ENCODE measurements at places on chromosomes 7 and 10.

DNA sequence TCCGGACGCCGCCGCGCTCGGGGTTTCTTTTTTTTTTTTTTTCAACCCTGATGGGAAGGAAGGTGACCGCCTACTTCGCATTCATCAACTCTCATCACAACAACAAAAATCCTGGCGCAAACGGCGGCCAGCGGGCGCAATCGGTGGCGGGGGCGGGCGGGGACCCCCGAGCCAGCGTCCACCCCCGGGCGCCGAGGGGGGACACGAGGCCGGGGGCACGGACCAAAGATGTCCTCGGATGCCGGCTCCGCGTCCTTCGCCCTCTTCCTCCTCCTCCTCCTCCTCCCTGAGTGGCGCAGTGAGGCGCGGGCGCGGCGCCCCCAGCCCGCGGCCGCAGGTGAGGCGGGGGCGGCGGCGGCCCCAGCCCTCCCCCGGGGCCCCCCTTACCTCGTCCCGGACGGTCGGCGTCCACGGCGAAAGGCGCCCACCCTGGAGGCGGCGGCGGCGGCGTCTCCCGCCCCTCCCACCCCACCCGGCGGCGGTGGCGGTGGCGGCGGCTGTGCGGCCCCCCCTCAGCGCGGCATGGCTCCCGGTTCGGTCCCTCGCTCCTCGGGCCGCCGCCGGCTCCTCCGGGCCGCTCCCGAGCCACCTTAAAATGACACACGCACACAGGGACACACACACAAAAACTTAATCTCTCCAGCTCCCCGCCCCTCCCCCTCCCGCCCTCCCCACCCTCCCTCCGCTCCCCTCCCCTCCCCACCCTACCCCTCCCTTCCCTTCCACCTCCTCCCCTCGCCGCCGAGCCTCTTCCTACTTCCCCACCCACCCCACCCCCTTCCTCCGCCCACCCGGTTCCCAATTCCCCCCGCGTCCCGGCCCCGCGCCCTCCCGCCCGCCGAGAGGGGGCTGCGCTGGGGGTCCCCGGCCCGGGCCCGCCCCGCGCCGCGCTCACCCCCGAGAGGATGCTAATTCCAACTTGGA, at the start of gene CTBP2:
Gene CTBP2 (minus strand): TSS at position 632 of the 924 bp plus-strand sequence.
- DNase-seq, result no peak

- no peak for DNase-seq
These were observed 14.2 kb upstream of the HPS1 start for GRCh38 chr10:98460837-98461499.

DNA sequence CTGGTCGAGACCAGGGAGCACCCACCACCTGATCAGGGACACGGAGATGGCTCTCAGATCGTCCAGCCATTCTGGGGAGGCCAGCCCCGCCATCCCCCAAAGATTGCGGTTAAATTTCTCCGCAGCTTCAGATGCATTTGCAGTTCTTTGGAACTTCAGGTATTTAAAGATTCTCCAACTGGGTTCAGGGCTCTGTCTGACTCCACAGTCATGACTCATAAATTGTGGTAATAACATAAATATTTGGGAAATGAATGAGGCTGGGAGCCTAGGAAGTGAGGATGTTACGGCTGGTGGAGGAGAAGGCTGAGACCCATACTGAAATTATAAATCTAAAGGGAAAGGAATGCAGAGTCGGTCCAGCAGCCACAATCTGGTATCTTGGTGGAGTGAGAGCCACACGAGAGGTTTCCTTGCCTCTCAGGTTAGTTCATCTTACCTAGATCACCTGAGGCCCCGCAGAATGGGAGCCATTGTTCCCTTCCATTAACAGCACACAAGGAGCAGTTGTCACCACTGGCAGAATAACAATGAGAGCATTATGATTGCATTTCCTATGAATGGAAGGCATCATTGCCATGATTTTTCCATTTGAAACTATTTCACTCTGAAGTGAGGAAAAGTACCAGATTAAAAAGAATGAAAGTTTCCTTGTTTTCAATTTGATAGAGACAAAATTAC, 26.7 kb upstream of the DNAJB6 start:
- no peak for DNase-seq

GRCh38 chr10:113474752-113475151, 78.1 kb upstream of the HABP2 start:
- no peak for DNase-seq

DNA sequence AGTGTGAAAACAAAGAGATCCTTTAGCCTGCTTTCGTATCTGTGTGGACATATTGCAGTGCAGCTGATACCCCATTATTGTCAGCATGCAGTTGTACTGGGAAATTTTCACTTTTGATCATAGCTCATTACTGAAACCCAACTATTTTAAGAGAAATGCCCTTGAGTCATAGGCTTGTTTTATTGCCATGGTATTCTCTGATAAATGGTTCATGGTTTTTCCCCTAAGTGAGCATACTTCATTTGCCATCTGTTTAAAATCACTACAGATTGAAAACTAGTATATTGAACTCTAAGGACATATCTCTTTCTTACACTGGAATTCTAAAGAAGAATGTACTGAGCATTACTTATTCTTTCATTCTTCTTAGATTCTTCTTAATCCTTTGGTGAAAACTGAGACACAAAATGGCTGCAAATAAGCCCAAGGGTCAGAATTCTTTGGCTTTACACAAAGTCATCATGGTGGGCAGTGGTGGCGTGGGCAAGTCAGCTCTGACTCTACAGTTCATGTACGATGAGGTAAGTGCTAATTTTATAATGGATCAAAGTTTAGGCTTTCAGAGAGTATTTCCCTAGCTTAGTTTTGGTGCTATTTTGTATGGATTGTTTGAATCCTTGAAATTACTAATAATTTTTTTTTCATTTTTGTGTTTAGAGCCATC, 63.0 kb downstream of the RALA start:
- no peak for DNase-seq

- no peak for DNase-seq
These were observed 88.6 kb downstream of the USP6NL start for GRCh38 chr10:11522821-11523245.

- no peak for DNase-seq
These were observed 5.4 kb downstream of the TRDMT1 start for GRCh38 chr10:17196045-17196444.

DNA sequence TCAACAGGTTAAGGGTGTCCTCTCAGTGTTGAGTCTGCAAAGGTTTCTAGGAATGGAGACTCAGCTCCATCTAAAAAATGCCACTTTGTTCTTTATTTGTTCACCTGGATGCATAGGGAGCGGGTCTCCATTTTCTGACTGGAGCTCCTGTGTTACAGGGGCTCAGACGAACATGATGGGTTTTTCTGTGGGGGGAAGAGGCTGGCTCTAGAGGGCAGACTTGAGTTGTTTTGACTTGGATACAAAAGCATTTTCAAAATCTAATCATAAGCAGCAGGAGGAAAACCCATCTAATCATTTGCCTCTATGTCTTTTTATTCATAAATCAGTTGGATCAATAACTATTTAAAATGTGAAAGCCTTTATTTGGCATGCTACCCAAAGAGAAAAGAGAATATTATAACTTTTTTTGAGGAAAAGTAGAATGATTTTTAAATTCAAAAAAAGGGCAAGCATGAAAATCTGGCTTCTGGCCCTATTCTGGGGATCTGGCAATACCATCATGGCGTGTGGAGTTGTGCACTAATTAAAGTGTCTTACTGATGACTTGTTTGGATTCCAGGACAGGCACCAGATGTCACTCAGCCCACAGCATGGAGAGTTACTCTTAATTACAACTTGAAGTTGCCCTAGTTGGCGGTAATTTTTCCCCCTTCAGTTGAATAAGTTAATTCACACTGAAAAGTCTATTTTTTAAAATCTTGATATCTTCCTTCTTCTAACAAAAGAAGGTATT, 594.9 kb downstream of the REEP3 start:
- no peak for DNase-seq

- no peak for DNase-seq
These were observed 7.2 kb downstream of the HOXA13 start for GRCh38 chr7:27192546-27193334.

GRCh38 chr7:80821771-80822319, 97.0 kb downstream of the SEMA3C start:
- no peak for DNase-seq

- no peak for DNase-seq
These were observed 696.3 kb upstream of the C7orf33 start for GRCh38 chr7:147894271-147894670.

DNA sequence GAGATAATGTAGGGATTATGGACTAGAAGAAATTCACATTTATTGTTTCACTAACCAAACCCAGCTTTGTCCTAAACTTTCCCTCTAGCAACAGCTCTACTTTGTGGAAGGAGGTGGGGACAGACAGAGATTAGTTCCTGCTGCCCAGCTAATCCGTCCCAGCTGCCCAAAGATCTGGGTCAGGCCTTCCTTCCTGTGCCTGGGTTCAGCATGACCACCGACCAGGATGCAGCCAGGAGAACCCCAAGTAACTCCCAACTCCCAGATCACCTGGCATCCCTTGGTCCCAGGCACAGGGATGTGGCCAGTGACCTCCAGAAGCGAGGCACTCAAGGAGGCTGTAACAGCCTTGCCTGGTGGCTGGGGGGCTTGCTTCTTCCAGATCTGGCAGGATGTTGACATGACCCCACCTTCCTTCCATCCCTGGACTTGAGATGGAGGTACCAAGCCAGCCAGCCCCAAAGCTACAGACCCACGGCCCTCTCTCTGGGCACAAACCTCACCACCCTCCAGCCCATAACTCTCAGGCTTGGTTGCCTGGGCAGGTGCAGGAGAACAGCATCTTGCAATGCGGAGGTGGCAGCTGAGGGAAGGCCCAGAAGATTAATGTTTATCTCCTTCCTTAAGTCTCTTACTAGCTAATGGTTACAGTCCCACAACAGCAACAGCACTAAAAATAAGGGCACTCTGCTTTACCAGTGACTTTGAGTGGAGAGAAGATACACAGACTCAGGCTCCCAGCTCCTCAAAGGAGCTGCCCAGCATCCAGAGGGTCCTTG, 11.1 kb downstream of the CAMK2G start:
- DNase-seq, result no peak

DNA sequence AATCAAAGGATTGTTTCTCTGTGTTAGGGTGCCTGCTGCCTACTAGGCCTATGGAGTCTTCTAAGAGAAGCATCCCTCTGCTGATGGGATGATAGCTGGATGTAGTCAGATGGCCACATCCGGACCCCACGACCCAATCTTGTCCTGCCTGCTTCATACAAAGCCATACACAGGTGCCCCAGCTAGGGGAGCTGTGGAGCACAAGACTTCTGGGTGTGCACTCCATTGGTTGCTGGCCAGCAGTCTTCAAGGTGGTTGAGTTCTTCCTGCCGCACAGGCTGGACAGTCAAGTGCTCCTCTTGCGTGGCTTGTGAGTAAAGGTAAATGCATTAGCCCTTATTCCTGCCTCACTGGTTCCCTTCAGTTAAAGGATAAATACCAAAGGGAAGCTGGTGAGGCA, 120.2 kb downstream of the TEX36 start:
- no peak for DNase-seq

GRCh38 chr10:36602374-36602773, 523.0 kb upstream of the ANKRD30A start:
- DNase-seq, result no peak

DNA sequence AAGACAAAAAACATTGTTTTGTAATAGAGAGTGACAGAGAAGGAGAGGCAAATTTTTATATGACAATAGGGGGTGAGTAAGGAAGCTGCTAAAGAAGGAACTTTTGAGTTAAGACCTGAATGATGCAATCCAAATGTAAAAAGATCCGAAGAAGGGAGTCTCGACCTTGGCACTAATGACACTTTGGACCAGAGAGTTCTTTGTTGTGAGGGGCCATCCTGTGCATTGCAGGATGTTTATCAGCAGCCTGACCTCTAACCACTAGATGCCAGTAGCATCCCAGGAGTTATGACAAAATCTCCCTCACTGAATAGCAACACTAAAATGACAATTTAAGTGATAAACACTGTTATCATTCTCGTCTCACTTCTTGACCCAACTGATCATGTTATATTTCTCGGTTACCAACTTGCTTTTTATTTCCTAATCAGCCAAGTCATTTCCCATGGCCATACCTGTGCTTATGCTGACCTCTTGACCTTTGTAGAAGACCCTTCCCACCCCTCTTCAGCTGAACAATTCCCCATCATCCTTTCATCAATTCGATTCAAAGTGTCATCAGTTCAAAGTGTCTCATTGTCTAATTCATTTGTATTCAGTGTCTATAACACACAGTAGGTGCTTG, 30.0 kb downstream of the DGKI start:
- DNase-seq, result no peak

DNA sequence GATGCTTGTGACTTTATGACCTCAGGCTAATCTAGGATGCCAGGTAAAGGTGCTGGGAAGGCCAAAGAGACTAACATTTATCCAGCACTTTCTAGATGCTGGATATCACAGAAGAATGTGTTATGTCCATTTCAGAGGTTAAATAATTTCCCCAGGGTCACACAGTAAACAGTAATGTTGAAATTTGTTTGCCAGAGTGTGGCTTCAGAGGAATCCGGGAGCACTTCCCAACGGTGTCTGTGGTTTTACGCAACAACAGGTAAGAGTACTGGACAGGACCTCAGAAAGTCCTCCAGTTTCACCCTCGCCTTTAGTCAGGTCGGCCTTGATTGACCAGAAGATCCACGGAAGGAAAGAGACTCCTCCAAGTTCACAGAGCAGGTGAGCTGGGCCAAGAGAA, 1.7 kb downstream of the SHTN1 start:
- DNase-seq, result no peak

DNA sequence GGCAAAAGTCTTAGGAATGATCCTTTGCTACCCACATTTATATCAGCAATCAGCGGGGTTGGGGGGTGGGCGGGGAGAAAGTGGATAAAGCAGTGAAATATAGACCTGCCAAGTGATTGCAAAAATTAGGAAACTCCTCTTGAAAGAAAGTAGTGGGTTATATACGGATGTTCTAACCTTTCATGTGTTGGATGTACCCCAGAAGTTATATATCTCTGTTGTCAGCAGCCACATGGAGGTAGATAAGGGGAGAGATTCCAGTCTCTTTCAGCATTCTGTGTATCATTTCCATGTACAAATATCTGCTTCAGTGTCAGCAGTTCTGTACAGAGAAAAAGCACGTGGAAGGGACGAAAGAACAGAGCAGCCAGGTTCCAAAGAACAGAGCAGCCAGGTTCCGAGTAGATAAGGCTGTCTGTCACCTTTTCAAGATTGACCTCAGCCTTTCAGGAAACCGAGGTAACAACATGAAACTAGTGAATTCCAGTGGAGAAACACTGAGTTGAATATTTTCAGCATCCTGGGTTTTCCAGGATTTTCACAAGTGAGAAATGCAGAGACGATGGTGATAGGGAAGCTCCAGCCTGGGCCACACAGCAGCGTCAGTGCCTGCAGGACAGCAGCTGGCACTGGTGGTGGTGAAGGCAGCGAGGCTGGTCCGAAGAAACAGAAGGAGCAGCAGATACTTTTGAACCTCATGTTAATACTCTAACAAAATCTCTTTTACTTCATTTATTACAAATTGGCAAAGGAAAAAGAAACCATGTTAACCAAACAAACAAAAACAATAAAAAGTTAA, 212.3 kb downstream of the C7orf25 start:
- DNase-seq, result no peak

DNA sequence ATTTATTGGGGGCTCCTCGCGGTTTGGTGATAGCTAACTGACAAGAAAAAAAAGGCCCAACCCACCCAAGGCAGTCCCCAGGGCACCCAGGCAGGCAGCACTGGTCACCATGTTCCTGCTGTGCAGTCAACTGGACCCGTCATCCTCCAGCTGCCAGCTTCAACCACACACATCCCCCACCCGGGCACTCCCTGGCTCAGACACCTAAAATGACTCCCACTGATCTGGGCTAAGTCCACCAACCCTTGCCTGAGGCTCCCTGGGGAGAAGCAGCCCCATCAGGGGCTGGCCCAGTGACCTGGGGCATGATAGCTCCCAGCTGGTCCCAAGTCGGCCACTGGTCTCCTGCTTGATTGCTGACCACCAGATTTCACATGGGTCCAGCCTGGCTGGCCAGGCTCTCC, 161.8 kb downstream of the NRF1 start:
- no peak for DNase-seq

GRCh38 chr10:77417806-77418640, 219.6 kb downstream of the KCNMA1 start:
- DNase-seq, result no peak

Data from NCI-H1694 (cell line).